ENCODE measurements at places on chromosomes 2 and 18. TPM values are rescaled to one million over a fixed set of nuclear protein-coding genes. Genes with fewer than 3 reads are reported as not detected.

Gene KATNAL2
- 8.2 TPM for polyA plus RNA-seq

Gene MAP3K19
- polyA plus RNA-seq, result not detected

Gene COLEC11
- 8.7 TPM for polyA plus RNA-seq

Gene FAM161A
- polyA plus RNA-seq, result 1.2 TPM

Gene THOC1
- polyA plus RNA-seq, result 12.3 TPM

Gene C2orf15
- polyA plus RNA-seq, result 0.25 TPM

Gene CYP26B1
- 0.26 TPM for polyA plus RNA-seq

Gene FMNL2
- polyA plus RNA-seq, result 16.1 TPM

Gene PDE11A
- polyA plus RNA-seq, result 0.18 TPM

Gene IGFBP5
- polyA plus RNA-seq, result 156 TPM

Gene FOXI3
- polyA plus RNA-seq, result 0.02 TPM

Gene FSHR
- polyA plus RNA-seq, result not detected

Gene TRIM54
- polyA plus RNA-seq, result 0.36 TPM

Gene ASXL3
- not detected for polyA plus RNA-seq

Gene KCNE4
- 0.19 TPM for polyA plus RNA-seq

Gene IL1B
- 0.25 TPM for polyA plus RNA-seq

Gene RTN4
- 225 TPM for polyA plus RNA-seq

Gene DNAH6
- polyA plus RNA-seq, result 0.03 TPM

Gene SERPINB10
- 0.10 TPM for polyA plus RNA-seq

Gene NEUROD1
- 0.03 TPM for polyA plus RNA-seq

Gene NEU2
- not detected for polyA plus RNA-seq

Gene CLEC4F
- 0.21 TPM for polyA plus RNA-seq

Gene NYAP2
- polyA plus RNA-seq, result not detected

Gene SP140
- 0.75 TPM for polyA plus RNA-seq

Gene TCF23
- not detected for polyA plus RNA-seq
